ENCODE measurements at places on chromosomes 12 and 14.
A peak's percentile ranks its signal among the peaks of the same experiment; 100 is the strongest.

- DNase-seq: no peak
Measured at GRCh38 chr12:93178154-93178878, 199.4 kb upstream of the NUDT4 start.

GRCh38 chr12:122206976-122207375, 3.5 kb downstream of the B3GNT4 start:
- DNase-seq: no peak

DNA sequence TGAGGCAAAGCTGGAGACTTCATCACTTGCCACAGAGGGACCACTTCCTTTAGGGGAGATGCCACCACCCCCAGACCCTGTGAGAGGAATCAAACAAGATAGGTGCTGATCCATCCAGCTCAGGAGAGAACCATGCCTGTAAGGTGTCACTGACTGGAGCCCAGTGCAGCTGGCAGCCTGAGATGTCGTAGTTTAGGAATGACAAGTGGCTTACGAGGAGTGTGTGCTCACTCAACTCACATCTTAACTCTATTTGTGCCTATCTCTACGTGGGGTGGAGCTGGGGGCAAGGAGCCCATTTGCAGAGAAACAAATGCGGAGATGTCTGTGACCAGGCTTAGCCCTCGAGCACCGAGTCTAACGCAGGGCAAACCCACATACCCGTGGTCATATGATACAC, 25.8 kb downstream of the CHFR start:
- DNase-seq: no peak

- DNase-seq: no peak
Measured at GRCh38 chr14:86712176-86712575, 1182.2 kb downstream of the FLRT2 start.

DNA sequence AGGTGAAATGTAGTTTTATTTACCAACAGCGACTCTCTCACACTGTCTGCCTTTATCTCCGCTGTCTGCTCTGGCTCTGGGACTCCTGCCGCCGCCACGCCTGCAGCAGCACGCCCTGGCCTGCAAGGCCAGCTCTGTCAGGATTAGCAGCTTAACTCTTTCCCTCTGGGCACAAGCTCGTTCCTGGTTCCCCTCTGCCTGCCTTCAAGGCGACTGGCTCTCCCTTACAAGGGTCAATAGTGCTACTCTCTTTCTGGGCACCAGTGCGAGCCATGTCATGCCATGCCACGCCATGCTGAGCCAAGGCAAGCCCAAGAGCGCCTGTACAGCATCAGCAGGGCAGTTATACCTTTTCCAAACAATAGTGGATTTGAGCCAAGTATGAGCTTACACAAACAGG, 3.6 kb upstream of the CLEC2B start:
- DNase-seq: no peak

- DNase-seq: peak; percentile 64
Measured at GRCh38 chr14:63840981-63841380, 11.8 kb upstream of the SYNE2 start.

Measured in activated CD4-positive, alpha-beta T cell treated with anti-CD3 and anti-CD28 coated beads, Interleukin-2, amount 10 ng/mL, durations not matched to agents 7 days and 5 days (primary cell).